Posterior cingulate gyrus (tissue), 11 donors: ENCODE measurements at places on chromosomes 11 and 22.

GRCh38 chr22:49925525-49926128 is 7.2 kb downstream of the CRELD2 start:
- DNase-seq = no peak

DNA sequence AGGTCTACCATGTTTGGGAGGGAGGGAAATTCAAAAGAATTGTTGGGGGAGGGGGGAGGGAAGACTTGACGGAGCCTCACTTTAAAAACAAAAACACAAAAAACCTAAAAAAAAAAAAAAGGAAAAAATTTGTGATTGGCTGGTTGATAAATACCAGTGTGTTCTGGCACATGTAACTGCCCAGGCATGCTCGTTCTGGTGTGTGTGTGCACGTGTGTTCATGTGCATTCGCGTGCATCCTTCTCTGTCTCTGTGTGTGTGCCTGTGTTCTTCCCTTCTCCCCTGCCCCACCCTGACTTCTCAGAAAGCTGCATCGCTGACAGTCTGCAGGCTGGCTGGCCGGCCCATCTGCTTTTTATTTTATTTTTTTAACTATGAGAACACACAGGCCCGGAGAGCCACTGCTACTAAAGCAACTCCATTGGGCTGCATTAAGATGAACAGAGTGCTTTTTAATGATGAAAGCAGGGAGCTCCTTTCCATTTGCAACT is 22.6 kb upstream of the ADSL start:
- DNase-seq = no peak

GRCh38 chr11:76630600-76631281 is 39.8 kb downstream of the LRRC32 start:
- DNase-seq = no peak

DNA sequence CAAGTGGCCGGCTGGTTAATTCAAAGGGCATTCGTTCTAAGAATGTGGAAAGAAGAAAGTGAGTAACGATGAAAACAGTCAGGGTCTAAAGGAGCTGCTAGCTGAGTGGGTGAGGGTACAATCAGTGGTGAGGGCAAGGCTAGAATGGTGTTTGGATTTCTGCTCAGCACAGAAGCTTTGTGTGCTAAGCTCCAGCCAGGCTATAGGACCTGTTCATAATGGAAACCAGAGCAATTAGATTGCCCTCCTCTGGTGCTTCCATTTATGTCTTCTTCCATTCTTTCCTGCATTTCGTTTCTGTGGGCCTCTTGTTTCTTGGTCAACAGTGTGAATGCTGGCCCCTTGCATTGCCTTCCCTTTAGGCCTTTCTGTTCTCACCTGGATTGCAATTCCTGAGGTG is 572.9 kb upstream of the CHORDC1 start:
- DNase-seq = no peak

DNA sequence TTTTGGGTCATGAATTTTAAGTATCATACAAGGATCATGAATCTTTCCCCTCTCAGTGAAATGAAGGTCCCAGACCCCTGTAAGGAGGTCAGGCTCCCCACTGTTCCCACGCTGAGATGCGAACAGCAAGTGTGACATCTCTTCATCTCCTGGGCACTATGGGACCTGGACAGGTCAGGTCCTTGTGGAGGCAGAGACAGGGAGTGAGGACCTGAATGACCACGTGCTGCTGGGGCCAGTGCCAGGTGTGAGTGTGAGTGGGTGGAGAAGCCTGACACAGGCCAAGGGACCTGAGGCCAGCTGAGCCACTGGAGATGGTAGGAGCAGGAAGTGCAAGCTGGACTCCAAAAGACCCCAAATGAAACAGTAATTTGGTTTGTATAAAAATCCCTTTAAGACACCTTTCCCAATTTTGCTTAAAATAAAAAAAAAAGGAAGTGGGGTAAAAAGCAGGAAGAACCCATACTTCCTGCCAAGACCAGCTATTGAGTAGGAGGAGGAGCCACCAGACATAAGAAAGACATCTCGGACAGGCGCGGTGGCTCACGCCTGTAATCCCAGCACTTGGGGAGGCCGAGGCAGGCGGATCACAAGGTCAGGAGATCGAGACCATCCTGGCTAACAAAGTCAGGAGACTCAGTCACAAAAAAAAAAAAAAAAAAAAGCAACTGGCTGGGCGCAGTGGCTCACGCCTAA is 35.4 kb upstream of the SERPIND1 start:
- no peak for DNase-seq

- no peak for DNase-seq
Measured at GRCh38 chr11:126216526-126217305, 5.1 kb downstream of the FAM118B start.

- DNase-seq = no peak
Measured at GRCh38 chr11:30452114-30452513, 129.2 kb downstream of the ARL14EP start.

- DNase-seq = no peak
Measured at GRCh38 chr22:30247974-30248373, 1.4 kb upstream of the LIF start.

GRCh38 chr11:72373163-72373562 is 61.2 kb downstream of the CLPB start:
- DNase-seq = no peak

GRCh38 chr11:70084046-70084984 is 6.2 kb downstream of the ANO1 start:
- no peak for DNase-seq

DNA sequence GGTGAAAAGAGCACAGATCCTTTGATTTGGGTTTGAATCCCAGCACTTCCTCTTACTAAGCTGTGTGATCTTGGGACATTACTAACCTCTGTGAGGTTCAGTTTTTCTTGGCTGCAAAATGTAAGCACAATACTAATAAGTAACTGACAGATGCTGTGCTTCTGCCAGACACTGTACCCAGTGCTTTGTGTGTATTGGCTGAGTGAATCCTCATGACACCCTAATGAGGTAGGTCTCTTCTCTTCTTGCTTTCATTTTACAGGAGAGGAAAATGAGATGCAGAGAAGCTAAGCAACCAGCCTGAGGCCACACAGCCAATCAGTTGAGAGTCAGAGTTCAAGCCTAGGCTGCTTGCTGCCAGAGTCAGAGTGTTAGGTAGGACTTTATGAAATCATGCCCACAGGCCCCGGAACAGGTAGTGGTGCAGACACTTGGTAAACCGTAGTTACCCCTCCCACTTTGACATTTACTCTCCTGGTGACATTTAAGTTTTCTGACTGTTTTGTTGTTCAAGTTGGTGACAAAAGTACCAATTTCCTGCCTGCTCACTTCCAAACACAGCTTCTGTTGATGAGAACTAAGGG is 21.2 kb downstream of the PTPRJ start:
- DNase-seq = no peak

- DNase-seq = no peak
Measured at GRCh38 chr11:57751676-57752253, at the start of gene BTBD18. TSS of gene BTBD18 (minus strand) at chr11:57751819. CDS start at chr11:57751188, 631 bp downstream.

DNA sequence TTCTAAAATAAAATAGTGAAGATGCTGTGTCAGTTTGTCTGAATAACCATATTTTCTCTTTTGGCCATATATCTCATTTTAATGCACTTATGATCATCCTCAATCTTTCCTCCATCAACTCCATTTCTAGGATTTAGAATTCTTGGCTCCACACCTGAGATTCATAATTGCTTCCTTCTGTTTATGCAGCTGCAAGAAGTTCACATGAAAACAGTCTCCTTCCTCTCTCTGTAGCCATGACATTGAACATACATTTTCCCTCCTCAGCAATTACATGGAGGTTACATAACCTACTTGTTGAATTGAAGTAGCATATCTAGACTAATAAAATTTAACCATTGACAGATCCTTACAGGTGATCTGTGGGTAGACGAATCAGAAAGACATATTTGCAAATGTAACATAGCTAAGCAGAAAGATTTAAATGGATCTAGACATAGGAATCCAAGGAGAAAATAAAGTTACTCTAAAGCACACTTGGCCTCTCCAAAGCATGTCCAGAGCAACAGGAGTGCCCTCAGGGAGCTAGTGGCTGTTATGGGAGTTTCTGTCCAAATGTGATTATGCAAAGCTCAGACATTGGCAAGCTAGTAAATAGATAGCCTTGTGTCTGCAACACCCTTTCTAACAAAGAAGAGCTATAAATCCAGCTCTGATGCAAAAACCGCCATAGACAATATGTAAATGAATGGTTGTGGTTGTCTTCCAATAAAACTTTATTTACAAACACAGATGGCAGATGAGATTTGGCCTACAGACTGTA is 119.9 kb upstream of the MPPED2 start:
- no peak for DNase-seq

GRCh38 chr11:98600786-98601773 is 419.7 kb upstream of the CNTN5 start:
- DNase-seq = no peak

DNA sequence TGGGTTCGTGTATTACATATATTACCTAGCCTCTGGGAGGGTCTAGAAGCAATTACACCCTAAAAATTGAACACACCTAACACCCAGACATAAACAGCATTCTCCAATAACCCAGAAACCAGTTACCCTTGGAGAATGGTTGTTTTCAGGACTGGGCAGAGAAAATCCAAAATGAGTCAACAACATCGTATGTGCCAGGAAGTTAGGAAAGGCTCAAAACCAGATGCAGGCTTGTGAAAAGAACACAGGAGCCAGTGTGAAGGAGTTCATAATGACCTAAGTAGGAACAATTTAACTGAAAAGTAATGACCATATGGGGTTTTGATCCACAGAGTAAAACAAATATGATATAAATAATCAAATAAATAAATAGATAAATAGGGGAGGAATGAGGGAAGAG is 5.1 kb upstream of the CLPB start:
- DNase-seq = no peak

GRCh38 chr11:72352859-72353551 is 81.3 kb downstream of the CLPB start:
- DNase-seq = no peak

GRCh38 chr11:86954269-86955110 is 705 bp downstream of the FZD4 start:
- DNase-seq = peak; percentile 19

- no peak for DNase-seq
Measured at GRCh38 chr22:29275167-29275566, 7.1 kb downstream of the EWSR1 start.

DNA sequence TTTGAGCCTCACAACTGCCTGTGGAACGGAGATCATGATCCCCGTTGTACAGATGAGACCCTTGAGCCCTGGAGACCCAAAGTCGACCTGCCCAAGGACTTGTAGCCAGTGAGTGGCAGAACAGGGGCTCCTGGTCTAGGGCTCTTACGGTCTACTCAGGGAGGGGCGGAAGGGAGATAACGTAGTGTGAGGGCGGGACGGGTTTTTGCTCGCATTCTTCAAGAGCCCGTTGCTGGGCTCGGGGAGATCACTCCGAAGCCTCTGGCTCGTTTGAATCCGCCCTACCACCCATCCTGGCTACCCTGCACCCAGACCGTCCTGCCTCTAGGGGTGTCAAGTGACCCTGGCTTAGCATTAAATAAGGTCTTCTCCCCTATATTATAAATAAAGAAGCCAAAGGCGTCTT is 639 bp downstream of the CRY2 start:
- no peak for DNase-seq

GRCh38 chr22:42307806-42308563 is 37.5 kb upstream of the TCF20 start:
- no peak for DNase-seq

DNA sequence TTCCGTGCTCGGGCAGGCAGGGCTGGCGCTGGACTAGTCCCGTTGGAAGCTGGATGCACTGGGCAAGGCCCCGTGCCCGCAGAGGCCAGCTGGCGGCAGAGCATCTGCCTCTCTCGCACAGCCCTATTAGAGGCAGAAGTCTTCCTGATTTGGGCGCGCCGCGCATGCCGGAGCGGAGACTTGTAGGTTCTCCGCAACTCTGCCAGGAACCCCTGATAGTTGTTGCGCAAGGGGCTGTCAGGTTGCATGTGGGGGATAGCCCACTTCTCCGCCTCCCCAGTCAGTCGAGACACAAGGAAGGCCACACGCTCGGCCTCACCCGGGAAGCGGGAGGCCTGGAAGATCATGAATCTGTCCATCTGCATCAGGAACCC is 1.2 kb downstream of the RTL6 start:
- DNase-seq = no peak

DNA sequence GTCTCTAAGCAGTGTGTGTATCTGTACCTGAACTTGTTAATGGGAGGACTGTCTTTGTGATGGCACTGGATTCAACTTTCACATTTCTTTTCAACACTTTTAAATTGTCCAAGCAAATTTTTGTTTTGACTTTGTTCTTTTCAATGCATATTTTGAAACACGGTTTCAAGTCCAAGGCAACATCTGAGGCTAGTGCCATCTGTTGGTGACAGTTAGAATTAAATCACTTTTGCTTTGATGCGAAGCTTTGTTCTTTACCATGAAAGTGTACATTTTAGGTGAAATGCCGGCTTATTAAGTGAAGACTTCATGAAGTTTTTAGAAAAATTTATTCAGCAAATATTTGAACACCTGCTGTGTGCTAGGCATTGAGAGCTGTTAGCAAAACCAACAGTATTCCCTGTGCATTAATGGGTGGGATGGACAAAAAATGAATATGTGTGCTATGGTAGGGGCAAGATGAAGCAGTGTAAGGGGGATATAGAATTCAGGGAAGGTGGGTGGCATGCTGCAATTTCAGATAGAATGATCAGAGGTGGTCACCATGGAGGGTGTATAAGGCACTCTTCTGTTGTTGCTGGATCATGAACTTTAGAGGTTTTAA is 70.2 kb downstream of the DDX10 start:
- DNase-seq = no peak

DNA sequence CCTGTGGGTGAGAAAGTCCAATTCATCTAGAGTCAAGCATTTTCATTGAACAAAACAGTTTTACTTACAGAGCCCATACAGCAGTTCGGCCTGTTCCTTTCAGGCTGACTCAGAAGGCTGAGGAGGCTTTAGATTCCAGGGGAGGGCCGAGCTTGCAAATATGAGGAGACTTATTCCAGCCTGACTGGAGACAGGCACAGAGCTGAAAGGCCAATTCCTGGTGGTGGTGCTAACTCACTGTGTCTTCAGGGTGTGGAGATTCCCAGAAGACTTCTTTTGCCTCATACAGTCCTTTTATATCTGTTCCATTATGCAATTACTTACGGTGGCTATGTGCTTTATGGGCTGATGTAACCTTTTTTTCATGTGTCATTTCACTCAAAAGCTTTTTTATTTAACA is at the start of gene OR51E2:
OR51E2 (minus strand) TSS at position 269 of the 400 bp plus-strand sequence. CDS start 15,142 bp downstream, outside the sequence.
- DNase-seq = no peak

DNA sequence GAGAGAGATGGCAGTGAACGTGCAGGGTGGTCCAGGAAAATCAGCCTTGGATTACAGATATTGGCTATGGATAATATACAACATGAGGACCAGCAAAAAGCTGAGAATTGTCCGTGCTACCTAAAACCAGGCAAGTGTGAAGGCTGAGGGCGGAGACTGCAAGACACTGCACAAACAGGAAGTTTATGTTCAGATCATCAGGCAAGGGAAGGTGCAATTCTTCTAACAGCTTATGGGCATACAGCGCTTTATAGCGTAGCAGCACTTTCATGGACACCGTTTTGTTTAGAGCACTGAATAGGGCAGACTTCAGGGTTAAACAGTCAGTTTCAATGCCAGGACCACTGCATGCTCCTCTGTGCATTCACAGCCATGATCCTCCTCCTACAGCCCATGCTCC is 93.1 kb upstream of the TMEM45B start:
- no peak for DNase-seq

DNA sequence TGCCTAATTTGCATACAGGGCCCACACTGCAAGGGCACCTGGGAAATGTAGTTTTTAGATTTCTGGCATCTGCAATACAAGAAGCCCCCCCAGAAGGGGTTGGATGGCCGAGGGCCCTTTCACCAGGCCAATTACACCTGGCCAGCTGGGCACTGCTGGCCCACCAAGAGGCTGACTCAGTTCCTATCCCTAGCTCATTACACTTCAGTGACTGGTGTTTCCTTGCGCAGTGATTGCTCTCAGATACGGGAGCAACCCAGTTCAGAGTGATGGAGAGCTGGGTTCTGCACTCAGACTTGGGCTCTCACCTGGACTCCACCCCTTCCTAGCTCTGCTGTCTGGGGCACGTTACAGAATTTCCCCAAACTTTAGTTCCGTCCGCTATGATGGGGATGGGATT is 81.1 kb upstream of the SHANK2 start:
- DNase-seq = no peak
